CD4-positive, alpha-beta T cell treated with Interleukin-17A for 4 hours (primary cell): ENCODE measurements at places on chromosomes 16 and 17.

DNA sequence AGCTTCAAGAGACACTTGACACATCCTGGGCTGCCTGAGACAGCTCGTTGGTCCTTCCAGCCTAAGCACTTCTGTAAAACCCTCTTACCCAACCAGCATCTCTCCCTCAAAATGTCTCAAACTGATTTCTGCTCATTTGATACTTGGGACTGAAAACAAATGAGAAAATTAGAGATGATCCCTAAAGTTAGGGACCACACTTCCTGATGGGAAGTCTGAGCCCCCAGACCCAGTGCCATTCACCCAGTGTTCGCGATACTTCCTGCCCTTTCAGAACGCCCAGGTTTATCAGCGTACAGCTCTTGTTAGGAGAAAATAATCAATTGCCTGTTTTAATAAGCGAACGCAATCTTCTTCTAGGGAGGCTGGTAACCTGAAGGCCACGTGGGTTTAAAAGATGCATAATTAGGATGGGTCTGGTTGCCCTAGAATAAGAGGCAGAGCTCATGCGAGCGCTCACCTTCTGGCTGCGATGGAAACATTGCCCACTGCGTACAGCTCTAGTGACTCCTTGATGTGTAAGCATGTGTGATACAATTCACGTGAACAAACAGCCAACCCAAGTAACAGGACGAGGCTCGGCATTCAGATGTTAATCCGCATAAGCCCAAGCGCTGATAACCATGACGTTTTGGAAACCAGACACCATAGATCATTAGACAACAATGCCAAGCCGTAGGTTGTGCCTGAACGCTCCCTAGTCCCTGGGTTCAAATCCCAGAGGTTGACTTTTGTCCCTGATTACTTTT is 213.1 kb downstream of the FOXL1 start:
- no peak for DNase-seq

- no peak for DNase-seq
Observed at GRCh38 chr16:67685388-67686112, 18.9 kb downstream of the C16orf86 start.

GRCh38 chr17:17870247-17870646 is 33.5 kb upstream of the SREBF1 start:
- no peak for DNase-seq

DNA sequence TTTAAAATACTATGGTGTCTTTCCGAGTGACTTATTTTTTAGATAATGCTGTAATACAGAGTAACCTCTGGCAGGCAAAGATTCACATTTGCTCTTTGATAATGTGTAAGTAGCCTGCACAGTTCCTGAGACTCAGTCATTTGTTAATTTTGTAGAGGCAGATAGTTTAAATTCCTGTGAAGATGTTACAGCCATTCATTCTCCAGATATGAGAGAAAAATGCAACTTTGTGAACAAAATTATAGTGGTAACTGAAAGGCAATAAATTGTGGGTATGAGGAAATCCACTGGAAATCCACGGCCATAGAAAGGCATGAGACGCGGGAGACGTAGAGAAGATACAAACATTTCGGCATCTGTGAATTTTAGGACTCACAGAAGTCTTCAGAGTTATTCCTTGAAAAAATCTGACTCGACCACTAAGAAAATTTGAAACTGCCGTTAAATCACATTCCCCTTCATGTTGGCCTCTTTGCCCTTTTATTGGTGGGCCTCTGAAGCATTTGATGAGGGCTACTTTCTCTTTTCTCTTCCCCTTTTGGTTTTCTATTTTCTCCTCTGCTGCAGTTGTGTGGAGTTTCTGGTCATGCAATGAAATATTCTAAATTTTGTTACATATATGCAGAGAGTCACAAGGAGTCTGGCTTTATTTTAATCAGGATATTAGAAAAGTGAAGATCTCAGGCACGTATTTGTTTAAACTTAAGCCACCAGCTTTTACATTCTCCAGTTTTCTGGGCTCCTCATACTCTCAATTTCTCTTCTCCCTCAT is 18.8 kb downstream of the HS3ST3A1 start:
- no peak for DNase-seq
